ENCODE measurements at places on chromosomes 6 and 20.
A peak's percentile ranks its signal among the peaks of the same experiment; 100 is the strongest.

- DNase-seq, result no peak
Measured at GRCh38 chr20:4089756-4090487, 74.6 kb upstream of the RNF24 start.

- DNase-seq, result no peak
Measured at GRCh38 chr6:42047790-42048405, 2.4 kb upstream of the TAF8 start.

DNA sequence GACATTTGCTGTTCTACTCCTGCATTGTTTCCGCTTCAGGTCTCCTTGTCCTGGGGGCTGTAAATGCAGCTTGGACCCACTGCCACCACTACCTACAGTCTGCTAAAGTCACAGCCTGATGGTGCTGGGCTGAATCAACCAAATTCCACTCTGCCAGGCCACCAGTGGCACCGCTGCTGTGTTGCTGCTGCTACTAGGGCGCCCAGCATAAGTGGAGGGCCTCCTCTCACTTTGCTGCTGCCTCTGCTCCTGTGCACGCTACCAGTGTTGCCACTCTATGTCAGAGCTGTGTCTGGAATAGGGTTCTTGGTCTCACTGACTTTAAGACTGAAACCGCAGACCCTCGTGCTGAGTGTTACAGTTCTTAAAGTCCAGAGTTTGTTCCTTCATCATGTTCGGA is 1.4 kb upstream of the SSR1 start:
- DNase-seq, result no peak

DNA sequence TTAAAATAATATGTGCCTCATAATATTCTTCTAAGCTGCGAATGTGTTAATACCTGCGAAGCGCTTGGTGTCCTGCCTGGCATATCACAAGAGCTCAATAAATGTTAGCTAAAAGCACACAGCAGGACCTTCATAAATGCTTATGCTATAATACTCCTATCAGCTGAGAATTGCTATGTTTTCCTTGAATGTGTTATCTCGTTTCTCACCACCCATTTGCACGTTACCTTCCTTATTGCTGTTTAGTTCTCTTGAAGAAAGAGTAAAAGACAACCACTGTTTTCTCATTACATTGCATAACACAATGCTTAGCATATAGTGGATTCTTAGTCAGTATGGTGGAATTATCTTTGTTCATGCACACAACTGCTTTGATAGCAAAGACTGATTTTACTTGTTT is 76.6 kb downstream of the EDN1 start:
- no peak for DNase-seq

- no peak for DNase-seq
Measured at GRCh38 chr20:44917399-44917798, 7.5 kb downstream of the PABPC1L start.

DNA sequence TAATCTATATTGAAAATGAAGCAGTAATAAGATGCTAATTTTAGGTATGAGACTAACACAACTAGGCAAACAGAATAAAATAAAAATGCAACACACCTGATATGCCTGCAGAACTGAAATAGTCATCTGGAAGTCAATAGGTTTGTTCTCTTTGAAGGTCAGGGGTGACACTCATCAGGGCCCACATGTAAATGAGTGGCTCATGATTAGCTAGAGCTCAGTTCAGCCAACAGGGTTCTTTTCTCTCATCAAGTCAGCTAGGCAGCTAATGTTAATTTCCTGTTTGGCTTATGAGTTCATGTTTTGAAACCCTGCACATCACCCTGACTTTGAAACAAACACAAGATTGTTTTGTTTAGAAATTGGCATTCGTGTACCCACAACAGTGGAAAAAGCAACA is 23.8 kb downstream of the SMLR1 start:
- no peak for DNase-seq

DNA sequence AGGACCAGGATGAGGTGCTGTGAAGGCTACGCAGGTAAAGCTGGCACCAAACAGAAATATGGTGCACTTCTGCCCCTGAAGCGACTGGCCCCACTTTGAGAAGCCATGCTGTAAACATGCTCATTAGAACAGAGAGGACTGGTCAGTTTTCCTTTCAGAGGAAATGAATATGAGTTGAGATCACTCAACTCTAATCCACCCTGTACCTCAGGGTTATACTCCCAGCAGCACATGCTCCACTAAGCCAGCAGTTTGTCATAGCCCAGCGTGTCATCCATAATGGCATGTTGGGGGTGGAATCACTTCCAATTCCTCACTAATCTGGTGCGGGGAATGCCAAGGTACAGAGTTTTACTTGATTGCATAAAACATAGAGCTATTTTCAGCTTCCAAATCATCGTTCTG is 98.1 kb downstream of the HIVEP2 start:
- DNase-seq, result no peak

GRCh38 chr6:6870921-6871320 is 236.8 kb upstream of the RREB1 start:
- DNase-seq, result no peak

DNA sequence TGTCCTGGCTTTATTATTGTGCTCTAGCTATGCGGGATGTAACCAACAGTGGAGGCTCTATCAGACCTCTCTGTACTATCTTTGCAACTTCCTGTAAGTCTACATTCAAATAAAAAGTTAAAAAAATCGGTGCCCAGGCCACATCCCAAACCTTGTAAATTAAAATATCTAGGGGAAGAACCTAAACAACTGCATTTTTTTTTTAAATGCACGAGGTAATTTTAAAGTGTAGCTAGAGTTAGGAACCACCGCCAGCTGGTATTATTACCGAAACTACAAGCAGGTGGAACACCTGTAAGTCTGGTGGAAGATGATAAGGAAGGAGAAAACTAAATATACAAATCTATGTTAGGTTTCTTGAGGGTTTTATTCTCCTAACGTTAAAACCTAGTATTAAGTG is 34.5 kb upstream of the ID4 start:
- DNase-seq, result no peak

- DNase-seq, result no peak
Measured at GRCh38 chr6:18961566-18961965, 574.4 kb downstream of the RNF144B start.

- no peak for DNase-seq
Measured at GRCh38 chr20:25052255-25053194, 5.4 kb downstream of the ACSS1 start.

GRCh38 chr6:16836144-16836981 is 75.1 kb upstream of the ATXN1 start:
- DNase-seq, result peak; percentile 17

- no peak for DNase-seq
Measured at GRCh38 chr20:40956542-40957264, 71.9 kb upstream of the TOP1 start.

GRCh38 chr6:45696738-45697137 is 318.9 kb downstream of the CLIC5 start:
- no peak for DNase-seq

GRCh38 chr6:33455051-33455450 is 675 bp downstream of the ZBTB9 start:
- DNase-seq, result no peak

GRCh38 chr6:37558168-37558567 is 58.5 kb upstream of the CCDC167 start:
- no peak for DNase-seq

GRCh38 chr6:167665698-167666330 is 160.9 kb upstream of the AFDN start:
- DNase-seq, result no peak

DNA sequence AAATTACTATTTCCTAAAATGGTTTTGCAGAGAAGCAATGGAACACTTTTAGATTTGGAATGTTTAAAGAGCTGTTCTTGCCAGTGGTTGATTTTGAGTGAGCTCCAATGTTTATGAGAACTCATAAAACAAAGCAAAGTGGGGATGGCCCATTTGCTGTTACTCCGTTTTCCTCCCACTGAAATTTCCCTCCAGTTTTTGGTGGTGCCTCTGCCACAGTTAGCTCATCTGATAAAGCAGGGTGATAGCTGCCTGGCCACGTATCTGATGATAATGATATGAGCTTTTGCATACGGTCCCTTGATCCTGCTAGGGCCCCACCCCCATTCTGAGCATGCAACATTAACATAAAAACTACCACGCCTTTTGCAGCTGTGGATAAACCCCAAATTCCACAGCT is 10.4 kb downstream of the CD83 start:
- DNase-seq, result no peak

- DNase-seq, result no peak
Measured at GRCh38 chr20:41054070-41054846, 25.6 kb downstream of the TOP1 start.

- DNase-seq, result no peak
Measured at GRCh38 chr6:28245206-28245941, 6.7 kb downstream of the ZKSCAN4 start.

GRCh38 chr6:150072201-150072600 is 3.3 kb upstream of the ULBP3 start:
- DNase-seq, result peak; percentile 35

- no peak for DNase-seq
Measured at GRCh38 chr6:14986370-14986769, 259.5 kb upstream of the JARID2 start.

- DNase-seq, result no peak
Measured at GRCh38 chr6:5128351-5128750, 43.2 kb downstream of the PPP1R3G start.

DNA sequence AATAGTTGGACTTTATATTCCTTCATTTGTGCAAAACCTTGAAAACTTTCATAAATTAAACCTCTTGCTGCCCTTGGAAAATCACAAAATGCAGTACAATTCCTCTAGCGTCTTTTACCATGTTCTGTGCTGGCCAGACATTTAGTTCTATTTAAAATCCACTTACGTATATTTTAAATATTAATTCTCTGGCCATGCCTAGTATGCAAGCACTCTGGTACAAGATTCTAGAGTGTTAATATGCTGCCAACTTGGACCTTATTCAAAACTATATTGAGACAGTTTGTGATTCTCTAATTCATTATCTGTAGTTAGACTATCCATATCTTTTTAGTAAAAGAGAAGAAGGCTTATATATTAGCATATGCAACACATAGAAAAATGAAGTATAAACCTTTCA is 328.1 kb downstream of the ARHGAP18 start:
- DNase-seq, result no peak

- peak; percentile 63 for DNase-seq
Measured at GRCh38 chr20:63641146-63641791, 12.0 kb downstream of the STMN3 start.

DNA sequence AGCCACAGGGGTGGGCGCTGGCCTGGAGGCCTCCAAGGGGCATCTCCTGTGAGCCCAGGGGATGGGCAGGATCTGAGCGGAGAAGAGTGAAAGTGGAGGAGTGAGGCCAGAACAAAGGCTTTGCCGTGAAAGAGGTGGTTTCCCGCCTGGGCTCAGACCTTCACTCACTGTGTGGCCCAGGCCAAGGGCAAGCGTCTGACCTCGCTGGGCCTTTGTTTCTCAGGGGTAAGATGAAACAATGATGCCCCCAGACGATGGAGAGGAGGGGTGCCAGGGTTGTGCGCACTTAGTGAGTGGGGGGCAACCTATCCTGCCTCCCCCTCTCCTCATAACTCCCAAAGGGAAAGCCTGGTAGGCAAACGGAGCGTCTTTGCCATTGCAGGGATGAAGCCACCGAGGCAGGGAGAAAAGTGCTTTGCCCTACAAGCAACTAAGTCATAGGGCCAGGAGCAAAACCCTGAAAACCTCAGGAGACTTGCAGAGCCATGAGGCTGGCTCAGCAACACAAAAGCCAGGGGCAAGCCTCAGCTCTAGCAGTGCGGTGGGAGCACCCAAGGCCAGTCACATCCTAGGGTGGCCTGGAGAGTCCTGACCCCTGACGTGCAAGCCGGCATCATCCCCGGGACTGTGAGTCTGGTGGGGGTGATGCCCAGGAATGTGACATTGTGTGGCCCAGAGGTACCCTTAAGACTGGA is 897 bp upstream of the STMN3 start:
- no peak for DNase-seq

GRCh38 chr6:157607317-157608109 is 215.5 kb upstream of the SNX9 start:
- no peak for DNase-seq

- no peak for DNase-seq
Measured at GRCh38 chr20:7939663-7940062, 595 bp downstream of the HAO1 start.
